ENCODE measurements at places on chromosomes 6 and 20.
A peak's percentile ranks its signal among the peaks of the same experiment; 100 is the strongest.

GRCh38 chr6:391559-392440, at the start of gene IRF4:
IRF4 (plus strand) TSS chr6:391752; CDS start chr6:393153, 1,401 bp downstream.
- DNase-seq, result no peak

GRCh38 chr20:61185841-61186601, 66.0 kb upstream of the CDH4 start:
- peak; percentile 96 for DNase-seq

DNA sequence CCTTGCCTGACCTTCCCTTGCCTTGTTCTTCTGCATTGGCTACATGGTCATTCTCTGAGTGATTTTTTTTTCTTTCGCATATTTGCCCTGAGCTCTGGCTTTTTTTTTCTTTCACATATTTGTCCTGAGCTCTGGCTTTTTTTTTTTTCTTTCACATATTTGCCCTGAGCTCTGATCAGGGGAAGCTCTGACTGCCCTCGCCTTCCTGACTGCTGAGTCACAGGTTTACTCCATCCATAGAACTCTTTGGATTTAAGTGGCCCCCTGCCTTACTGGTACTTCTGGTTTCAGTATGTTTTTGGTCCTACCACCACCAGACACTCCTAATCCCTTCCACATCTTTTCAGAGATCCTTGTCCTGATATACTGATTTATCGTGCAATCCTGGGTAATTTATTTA, 201.1 kb downstream of the OGFRL1 start:
- DNase-seq, result peak; percentile 83

- DNase-seq, result no peak
Observed at GRCh38 chr6:144555066-144555465, 269.9 kb downstream of the UTRN start.

- DNase-seq, result no peak
Observed at GRCh38 chr20:15061955-15062354, 724.5 kb upstream of the FLRT3 start.
